Stimulated activated CD4-positive, alpha-beta T cell treated with anti-CD3 and anti-CD28 coated beads, Interleukin-15, amount 100 ng/mL, for 1 hour (primary cell): ENCODE measurements at places on chromosomes 6 and 20.

DNA sequence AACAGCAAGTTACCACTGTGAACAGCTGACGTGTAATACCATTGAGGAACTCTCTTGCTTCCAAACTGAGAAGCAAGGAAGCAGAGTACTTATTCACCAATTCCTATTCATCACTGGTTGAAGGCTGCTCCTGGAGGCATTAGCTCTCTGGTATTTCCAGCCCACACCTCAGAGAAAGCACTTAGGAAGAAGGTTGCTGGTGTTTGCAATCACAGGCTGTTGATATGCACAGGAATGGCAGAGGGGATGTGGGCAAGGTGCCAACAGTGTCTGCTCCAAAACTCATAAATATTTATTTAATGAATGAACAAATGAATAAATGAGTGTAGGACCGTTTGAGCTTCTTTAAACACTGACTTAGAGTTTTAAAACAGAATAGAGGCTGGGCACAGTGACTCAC lies 6.9 kb upstream of the RRBP1 start:
- no peak for DNase-seq

- DNase-seq: no peak
These were observed 1.4 kb upstream of the SNTA1 start for GRCh38 chr20:33444797-33445560.

GRCh38 chr6:168124921-168125320 lies 45.9 kb upstream of the FRMD1 start:
- DNase-seq: no peak

- no peak for DNase-seq
These were observed 156.8 kb upstream of the RIN2 start for GRCh38 chr20:19601126-19601810.

DNA sequence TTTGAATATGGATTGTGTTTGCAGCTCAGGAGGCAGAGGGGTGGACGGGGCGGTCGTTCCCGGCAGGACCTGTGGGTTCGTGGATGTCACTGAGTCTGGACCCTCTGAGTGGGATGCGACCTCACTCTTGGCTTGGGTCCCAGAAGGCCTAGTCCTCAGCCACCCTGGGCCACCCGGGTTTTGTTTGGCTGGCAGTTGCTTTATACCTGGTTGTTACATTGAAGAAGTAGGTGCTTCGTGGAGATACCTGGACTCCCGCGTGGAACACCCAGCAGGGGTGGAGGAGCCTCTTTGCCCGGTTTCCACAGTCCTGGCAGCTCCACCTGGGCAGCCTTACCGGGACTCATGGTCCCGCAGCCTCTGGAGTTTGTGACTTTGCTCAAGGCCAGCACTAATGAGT lies 405.1 kb downstream of the TAF4 start:
- no peak for DNase-seq

DNA sequence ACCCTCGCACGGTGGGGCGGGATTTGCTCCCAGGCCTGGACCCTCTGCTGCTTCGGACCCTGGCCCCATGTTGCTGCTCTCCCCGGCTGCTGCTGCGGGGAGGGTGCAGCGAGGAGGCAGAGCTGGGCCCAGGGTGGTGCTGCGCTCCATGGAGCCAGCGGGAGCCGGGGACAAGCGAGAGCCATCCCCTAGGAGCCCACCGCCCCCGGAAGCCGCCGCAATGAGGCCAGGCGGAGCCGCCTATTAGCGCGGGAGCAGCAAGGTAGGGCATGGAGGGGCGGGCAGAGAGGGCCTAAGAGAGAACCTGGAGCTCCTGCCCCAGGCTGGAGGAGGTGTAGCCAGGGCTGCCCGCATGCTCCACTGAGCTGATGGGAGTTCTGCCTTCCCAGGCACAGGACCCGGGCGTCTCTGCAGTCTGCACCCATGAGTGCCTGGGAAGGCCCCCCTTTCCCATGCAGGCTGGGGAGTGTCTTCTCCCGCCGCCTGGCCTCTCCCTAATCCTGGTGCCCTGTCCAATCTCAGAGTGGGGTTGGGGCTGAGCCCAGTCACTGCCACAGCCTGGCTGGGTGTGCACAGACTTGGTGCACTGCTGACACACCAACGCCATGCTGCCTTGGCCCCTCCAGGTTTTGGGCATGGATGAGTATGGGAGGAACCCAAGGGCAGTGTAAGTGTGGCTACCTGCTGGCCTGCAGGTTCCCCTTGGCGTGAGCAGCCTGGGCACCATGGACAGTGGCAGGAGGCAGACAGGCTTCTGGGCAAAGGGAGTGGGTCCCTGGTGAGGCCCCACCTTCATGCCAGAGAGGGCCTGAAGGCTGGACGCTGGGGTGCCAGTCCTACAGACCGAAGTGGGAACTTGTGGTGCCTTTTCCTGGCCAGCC lies 360.6 kb upstream of the MAP3K7 start:
- no peak for DNase-seq

DNA sequence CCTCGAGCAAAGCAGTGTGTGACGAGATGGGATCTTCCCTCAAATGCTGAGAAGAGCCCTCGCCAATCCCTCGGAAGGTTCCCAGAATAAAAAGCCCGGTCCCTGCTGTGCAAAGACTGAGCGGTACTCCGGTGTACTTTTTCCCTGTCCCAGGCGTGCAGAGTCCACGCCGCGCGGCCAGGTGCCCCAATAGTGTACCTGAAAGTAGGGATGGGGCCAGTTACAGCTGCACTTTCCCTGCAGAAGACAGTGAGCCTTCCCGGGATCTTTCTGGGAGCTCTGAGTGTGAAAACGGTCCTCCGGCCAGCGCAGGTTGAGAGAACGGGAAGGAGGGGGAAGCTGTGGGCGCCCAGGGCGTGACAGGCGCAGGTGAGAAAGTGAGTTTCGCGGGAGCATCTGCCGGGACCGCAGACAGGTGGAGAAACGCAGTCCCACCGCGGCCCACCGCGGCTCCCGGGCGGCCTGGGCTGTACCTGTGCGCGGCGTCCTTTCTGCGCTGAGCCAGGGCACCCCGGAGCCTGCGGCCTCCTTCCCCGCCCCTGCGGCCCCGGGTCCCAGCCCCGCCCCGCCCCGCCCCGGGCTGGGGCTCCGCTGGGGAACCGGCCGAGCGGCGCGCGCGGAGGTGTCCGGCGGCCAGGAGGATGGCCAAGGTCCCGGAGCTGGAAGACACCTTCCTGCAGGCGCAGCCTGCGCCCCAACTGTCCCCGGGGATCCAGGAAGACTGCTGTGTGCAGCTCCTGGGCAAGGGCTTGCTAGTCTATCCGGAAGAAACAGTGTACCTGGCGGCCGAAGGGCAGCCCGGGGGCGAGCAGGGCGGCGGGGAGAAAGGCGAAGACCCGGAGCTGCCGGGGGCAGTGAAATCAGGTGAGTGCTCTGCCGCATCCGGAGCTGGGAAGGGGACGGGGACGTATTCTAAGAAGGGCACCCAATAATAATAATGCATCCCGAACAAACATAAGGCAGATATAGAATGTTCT lies at the start of gene RFX6:
TSS of gene RFX6 (plus strand) at position 608 of the 977 bp plus-strand sequence. CDS start at position 642, 34 bp downstream.
- no peak for DNase-seq

GRCh38 chr6:160337301-160337700 lies 10.9 kb upstream of the SLC22A3 start:
- DNase-seq: no peak

DNA sequence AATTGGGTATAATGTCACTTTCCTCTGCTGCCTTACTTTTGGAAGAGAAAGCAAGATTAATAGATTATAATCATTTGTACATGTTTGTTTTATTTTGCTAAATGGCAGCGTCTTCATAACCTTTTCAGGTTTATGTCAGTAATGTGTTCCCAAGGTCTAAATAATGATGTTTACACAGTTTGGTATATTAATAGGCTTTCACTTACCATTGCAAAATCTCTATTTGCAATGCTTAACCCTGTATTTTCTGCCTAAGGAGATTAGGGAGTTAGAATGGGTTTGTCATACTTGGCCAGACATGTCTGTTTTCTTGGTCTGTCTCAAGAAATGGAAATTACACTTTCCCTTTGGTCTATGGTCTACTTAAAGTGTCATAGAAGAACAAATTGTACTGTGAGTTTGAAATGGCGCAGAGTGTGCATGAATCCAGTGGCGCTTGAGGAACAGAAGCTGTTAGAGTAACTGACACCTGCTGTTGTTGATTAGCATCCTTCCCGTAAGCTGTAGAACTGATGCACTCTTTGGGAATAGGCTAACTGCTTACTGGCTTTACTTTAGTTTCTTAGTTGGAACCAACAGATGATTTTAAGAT lies 261.1 kb downstream of the SAMD5 start:
- no peak for DNase-seq

- no peak for DNase-seq
These were observed 135.4 kb downstream of the BMP7 start for GRCh38 chr20:57131077-57131476.

DNA sequence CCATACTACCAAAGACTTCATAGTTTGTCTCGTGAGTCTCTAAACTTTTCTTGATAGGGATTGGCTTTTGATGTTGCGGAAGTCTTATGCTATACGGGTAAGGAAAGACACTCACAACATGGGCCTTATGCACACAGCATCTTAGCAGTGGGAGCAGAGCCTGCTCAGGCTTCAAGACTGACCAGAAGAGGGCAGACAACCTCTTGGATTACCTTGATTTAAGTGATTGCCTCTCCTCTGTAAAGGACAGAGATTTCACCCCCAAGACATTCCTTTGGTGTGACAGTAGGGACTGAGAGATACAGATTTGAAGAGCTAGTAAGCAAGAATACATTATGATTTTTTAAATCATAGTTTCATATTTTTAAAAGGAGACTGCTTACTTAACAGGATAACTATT lies 71.0 kb upstream of the SAMD3 start:
- DNase-seq: no peak

- no peak for DNase-seq
These were observed 34.0 kb upstream of the FOXO3 start for GRCh38 chr6:108526739-108527174.

GRCh38 chr20:61436283-61436666 lies 184.2 kb downstream of the CDH4 start:
- DNase-seq: no peak
